CD4-positive, alpha-beta memory T cell (primary cell): ENCODE measurements at places on chromosomes 2 and 18. TPM values are rescaled to one million over a fixed set of nuclear protein-coding genes. Genes with fewer than 3 reads are reported as not detected.

Gene VWC2L
- total RNA-seq: not detected

Gene RAPH1
- total RNA-seq: 2.1 TPM

Gene DNAJC5G
- not detected for total RNA-seq

Gene IL1RL2
- total RNA-seq: 0.23 TPM

Gene SERPINB5
- total RNA-seq: not detected

Gene PPP1CB
- 225 TPM for total RNA-seq

Gene IFIH1
- total RNA-seq: 30.1 TPM

Gene ATOH8
- not detected for total RNA-seq

Gene C2orf76
- total RNA-seq: 8.8 TPM

Gene ZNF24
- 90.5 TPM for total RNA-seq

Gene INPP5D
- total RNA-seq: 117 TPM

Gene MAPRE2
- 54.1 TPM for total RNA-seq

Gene CAPN14
- total RNA-seq: 0.53 TPM

Gene ACMSD
- total RNA-seq: not detected

Gene TRIB2
- 126 TPM for total RNA-seq

Gene FBLN7
- total RNA-seq: 37.0 TPM

Gene TBR1
- not detected for total RNA-seq

Gene CYP27C1
- total RNA-seq: not detected

Gene KCTD1
- total RNA-seq: 3.4 TPM

Gene VIL1
- total RNA-seq: not detected

Gene DLGAP1
- 0.17 TPM for total RNA-seq

Gene CHPF
- total RNA-seq: 8.5 TPM

Gene ACVR1C
- 6.3 TPM for total RNA-seq

Gene ARHGAP28
- not detected for total RNA-seq

Gene MRO
- total RNA-seq: not detected

Gene ARHGEF4
- 2.5 TPM for total RNA-seq

Gene TMEM247
- not detected for total RNA-seq

Gene MOCOS
- total RNA-seq: 0.12 TPM

Gene MBOAT2
- total RNA-seq: 1.5 TPM

Gene PROM2
- 1.1 TPM for total RNA-seq

Gene OR6B2
- not detected for total RNA-seq

Gene DCDC2C
- not detected for total RNA-seq

Gene ZNF385B
- not detected for total RNA-seq

Gene TCF7L1
- not detected for total RNA-seq

Gene KCNG2
- total RNA-seq: not detected

Gene VWA3B
- not detected for total RNA-seq

Gene EFR3B
- total RNA-seq: 0.14 TPM

Gene PLB1
- total RNA-seq: 0.75 TPM

Gene PLCD4
- total RNA-seq: 0.26 TPM

Gene HOXD8
- not detected for total RNA-seq

Gene TUBA3E
- total RNA-seq: not detected

Gene ALPI
- total RNA-seq: not detected

Gene SDC1
- not detected for total RNA-seq

Gene SLC30A3
- total RNA-seq: not detected

Gene ATP5F1A
- 212 TPM for total RNA-seq

Gene DIPK1C
- not detected for total RNA-seq

Gene DNAH6
- 2.9 TPM for total RNA-seq

Gene HSPE1
- 52.4 TPM for total RNA-seq
